ENCODE measurements at places on chromosomes 13 and 19.

GRCh38 chr19:30044273-30045248 is 102.5 kb downstream of the URI1 start:
- no peak for DNase-seq

- no peak for DNase-seq
Observed at GRCh38 chr13:77741597-77741972, 44.1 kb downstream of the SLAIN1 start.

GRCh38 chr13:114023716-114024602 is 50.1 kb upstream of the C13orf46 start:
- no peak for DNase-seq

DNA sequence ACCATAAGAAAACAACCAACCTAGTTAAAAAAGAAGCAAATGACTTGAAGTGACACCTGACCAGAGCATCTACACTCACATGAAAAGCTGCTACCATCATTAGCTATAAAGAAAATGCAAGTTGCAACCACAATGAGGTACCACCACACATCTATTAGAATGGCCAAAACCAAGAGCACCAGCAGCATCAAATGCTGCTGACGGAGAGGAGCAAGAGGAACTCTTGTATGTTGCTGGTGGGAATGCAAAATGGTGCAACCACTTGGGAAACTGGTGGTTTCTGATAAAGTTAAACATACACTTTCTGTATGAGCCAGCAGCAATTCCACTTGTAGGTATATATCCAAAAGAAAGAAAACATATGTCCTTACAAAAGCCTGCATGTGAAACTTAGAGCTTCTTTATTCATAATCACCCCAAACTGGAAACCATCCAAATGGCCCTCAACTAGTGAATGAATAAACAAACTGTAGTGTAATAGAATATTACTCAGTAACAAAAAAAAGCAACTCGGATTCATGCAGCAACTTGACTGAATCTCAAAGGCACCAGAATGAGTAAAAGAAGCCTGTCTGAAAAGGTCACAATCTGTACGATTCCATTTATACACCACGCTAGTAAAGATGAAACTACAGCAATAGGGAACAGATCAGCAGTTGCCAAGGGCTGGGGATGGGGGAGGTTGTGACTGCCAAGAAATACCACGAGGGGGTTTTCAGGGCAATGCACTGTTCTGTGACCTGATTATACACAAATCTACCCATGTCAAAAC is 60.9 kb upstream of the RANBP3 start:
- peak; percentile 49 for DNase-seq

GRCh38 chr13:73304442-73304841 is 245.6 kb downstream of the KLF5 start:
- no peak for DNase-seq

DNA sequence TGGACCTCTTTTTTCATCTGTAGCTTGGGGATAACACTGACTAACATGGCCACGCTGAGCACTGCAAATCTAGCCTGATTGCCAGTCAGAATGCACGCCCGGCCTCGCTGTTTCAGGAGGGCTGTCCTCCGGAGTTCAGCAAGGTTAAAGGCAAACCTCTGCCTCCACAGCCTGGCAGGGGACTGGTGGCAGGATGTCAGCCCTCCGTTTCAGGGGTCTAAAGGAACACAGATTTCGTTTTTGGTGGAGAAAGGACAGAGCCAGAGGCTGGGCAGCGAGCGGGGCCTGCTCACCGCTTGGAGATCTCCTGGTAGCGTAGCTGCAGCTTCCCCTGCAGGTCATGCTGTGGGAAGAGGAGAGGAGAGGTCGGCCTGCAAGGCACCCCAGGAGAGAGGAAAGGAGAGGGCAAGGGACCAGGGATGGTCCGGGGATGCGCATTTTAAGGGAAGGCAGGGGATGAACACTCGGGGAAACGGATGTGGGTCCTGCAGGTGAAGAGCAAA is 560 bp downstream of the NDUFA7 start:
- no peak for DNase-seq

DNA sequence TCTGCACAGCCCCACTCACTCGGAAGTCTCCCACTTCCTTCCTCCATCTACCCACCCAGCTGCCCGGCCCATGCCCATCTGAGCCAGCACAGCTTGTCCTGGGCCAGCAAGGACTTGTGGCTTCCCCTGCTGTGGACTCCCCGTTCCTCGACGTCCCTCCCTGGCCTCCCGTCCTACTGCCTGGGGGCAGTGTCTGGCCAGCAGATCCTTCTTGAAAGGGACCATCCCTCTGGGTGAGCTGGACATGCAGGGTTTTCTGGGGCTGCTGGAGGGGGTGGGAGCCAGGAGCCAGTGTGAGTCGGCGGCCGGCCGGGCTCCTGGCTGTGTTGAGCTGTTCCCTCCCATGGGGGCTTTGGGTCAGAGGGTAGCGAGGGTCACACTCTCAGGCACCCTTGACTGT is 26.7 kb downstream of the CRTC1 start:
- DNase-seq: no peak

- DNase-seq: peak; percentile 8
Observed at GRCh38 chr13:84865783-84866221, 933.4 kb downstream of the SLITRK6 start.

GRCh38 chr19:33134571-33135041 is 2.7 kb downstream of the WDR88 start:
- DNase-seq: no peak

DNA sequence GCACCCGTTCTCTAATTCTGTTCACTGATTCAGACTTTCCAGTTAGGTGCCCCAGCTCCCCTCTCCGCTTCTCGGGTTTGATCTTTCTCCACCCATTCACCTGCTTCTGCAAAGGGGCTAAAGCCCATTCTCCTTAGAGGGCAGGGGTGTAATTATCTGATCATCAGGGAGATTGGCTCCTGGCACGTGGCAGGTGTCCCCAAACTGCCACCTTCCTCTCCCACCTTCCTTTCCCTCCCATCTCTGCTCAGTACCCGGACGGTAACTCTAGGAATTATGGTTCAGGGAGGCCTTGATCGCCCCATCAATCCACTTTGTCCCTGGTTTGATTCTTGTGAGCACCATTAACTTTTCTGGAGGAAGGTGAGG is 212 bp downstream of the FFAR1 start:
- DNase-seq: no peak

DNA sequence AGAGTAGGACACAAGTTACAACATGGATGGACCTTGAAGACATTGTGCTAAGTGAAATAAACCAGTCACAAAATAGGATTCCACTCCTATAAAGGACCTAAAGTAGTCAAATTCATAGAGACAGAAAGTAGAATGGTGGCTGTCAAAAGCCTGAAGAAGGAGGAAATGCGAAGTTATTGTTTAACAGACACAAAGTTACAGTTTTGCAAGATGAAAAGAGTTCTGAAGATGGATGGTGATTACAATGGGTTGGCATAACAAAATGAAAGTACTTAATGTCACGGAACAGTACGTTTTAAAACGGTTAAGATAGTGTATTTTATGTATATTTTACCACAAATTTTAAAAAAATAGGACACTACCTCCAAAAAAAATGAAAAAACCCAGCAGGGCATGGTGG is 34.8 kb downstream of the FOXO1 start:
- no peak for DNase-seq

DNA sequence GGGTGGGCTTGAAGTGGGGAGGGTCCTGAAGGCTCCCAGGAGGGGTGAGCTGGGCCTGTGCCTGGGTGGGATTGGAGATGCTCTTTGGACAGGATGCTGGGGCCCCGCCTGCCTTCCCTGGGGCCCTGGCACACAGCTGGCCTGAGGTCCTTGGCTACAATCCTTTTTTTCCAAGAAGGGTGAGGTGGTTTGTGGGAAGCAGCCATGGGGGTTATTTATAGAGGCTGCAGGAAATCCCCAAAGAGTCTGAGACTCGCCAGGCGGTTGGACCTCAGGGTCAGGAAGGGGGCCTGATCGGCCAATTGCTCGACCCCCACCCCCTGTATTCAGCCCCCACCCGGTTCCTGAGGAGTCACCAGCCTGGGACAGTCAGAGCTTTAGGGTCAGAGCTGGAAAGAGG is 10.0 kb downstream of the GTPBP3 start:
- no peak for DNase-seq

DNA sequence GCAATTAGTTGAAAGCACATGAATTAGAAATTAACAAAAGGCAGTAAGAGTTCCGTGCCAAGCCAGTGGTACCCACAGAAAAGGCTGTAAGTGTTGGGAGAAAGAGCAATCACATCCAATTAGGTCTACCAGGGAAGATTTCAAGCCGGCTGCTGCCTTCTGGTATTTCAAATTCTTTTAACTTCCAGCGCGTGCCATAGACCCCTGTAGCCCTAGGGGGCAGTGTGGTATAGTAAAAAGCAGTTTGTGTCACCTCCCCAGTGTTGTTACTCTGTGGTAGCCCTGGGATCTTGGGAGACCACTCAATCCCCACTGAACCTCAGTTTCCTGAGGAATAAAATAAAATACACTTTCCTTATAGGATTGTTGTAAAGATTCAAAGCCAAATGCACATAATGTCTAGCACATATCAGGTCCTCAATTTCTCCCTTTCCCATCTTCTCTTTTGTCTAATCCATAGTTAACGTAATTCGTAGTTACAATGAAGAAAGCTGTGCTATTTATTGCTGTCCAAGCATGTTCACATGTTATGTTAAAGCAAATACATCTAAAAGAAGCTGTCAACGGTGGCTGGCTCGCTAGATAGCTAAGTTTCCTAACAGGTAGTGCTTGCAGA is 230.2 kb downstream of the TDRD3 start:
- DNase-seq: peak; percentile 20

DNA sequence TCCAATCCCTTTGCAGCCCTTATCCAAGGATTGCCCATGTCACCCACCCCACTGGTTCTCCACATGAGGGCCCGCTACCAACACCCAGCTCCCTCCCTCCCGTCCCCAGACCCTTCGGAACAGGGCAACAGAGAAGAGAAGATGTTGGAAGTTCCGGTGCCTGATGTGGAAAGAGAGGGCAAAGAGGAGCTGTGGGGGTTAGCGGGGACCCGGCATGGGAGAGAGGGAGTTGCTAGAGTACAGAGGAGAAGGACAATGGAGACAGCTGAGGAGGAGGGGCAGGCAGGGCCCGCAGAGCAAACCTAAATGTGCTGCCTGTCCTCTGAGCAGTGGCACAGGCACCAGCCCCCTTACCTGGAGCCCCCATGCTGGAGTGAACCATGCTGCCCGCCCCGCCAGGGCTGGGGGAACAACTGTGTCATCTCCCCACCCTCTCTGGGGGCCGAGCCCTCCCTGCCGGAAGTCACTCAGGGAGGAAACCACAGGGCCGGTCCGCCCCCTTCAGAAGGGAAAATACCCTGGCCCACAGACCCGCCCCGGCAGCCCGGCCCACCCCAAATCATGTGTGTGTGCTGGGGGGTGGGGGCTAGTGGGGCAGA is at the start of gene POU2F2:
Gene POU2F2 (minus strand): TSS at position 417 of the 599 bp plus-strand sequence. CDS start 35 bp downstream, at position 382.
- DNase-seq: no peak

DNA sequence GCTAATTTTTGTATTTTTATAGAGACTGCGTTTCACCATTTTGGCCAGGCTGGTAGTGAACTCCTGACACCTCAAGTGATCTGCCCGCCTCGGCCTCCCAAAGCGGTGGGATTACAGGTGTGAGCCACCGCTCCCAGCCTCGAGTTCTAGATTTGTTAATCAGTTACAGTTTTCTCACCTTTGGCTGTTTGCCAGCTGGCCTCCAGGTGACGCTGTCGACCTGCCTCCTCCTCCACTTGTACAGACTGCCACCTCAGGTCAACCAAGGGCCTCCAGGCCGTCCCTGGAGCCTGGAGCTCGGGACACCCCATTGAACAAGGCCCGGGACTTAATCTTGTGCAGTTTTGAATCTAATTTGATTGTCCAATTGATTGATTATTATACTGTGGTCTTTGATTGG is 45.5 kb downstream of the IER2 start:
- no peak for DNase-seq

- peak; percentile 93 for DNase-seq
Observed at GRCh38 chr13:38394777-38395496, 45.3 kb downstream of the UFM1 start.

DNA sequence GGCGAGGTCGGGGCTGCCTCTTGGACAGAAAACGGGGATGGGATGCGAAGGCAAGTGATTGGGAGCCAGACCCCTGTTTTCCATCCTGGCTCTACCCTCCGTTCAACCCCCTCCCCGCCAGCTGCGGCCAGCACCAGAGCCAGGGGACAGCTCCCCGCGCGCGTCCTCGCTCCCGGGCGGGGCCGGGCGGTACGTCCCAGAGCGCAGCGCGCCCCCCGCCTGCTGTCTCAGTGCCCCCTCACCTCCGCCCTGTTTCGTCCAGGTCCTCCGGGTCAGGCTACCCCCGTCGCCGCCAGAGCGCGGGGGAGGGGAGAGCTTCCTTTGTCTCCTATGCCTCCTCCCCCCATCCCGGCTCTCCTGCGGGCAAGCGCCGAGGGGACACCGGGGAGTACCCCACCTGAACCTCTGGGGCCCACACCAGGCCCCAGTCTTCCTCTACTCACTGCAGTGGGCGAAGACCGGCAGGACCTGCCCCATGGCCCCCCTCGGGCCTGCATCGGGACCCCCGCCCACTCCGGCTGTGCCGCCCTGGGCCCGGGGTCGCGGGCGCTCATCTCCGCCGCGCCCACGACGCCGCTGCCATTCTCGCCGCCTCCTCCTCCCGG is 396 bp downstream of the RTN2 start:
- no peak for DNase-seq

- DNase-seq: no peak
Observed at GRCh38 chr19:16951529-16951928, 62.7 kb downstream of the F2RL3 start.

GRCh38 chr19:6126335-6126974 is 9.0 kb upstream of the ACSBG2 start:
- peak; percentile 72 for DNase-seq

DNA sequence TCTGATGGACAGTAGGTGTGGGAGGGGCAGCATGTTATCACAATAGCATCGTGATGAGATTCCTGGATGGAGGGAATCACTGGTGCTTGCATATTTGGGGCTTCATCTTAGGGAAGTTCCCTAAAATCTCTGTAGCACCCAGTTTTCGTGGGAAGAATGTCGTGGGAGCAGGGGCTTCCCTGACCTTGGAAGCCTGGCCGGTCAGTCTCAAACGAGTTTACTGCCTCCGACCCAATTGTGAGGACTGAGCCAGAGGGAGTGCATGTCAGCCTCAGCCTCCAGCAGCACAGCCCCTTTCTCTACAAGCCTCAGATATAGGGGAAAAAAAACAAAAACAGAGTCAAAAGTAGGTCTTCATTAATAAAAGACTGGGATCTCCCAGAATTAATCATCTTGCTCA is 32.2 kb downstream of the COL4A2 start:
- DNase-seq: no peak

DNA sequence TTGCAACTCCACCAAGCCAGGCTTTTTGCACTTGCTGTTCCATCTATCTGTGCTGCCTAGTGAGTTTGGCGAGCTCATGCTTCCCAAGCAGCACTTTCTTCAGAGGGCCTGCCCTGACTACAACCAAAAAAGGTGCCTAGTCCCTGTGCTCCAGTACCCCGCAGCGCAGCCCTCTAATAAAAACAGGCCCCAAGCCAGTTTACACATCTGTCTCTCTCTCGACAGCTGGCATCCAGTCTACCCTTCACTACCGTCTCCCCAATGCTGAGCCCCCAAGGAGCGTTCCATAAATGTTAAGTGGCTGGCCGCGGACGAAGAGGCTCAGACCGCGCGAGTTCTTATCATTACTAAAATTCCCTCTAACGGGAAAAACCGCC is 512 bp downstream of the MED4 start:
- DNase-seq: peak; percentile 16

Measured in iris pigment epithelial cell (primary cell).